ENCODE measurements at places on chromosomes 2 and 18.

DNA sequence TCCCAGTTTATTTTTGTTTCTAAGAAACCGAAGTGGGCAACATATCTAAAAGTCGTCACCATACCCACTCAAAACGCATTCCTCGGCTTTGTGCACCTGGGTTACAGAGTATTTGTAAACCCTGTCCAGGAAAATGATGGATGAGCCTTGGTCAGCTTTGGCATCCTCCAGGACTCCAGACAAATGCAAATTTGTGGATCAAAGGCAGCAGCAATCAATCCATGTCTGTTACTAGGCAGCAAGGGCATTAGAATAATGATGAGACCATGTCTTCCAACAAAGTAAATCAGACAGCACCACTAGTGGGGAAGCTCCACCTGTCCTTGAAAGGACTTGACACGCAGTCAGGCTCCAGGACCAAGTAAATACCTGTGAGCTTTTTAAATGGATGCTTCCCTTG is 672.6 kb upstream of the GYPC start:
- no peak for DNase-seq

DNA sequence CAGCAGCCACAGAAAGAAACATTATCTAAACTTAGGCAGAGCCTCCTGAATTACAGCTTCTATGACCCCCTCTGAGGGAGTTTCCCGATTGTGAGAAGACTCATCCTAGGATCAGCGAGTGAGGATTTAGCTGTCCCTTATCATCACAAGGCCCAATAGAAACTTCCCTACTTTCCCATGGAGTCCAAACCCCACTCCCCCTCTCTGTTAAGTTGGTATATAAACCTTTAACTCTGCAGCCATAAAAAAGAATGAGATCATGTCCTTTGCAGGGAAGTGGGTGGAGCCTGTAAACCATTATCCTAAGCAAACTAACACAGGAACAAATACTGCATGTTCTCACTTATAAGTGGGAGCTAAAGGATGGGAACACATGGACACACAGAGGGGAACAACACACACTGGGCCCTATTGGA is 78.8 kb downstream of the MYL12B start:
- DNase-seq, result no peak

DNA sequence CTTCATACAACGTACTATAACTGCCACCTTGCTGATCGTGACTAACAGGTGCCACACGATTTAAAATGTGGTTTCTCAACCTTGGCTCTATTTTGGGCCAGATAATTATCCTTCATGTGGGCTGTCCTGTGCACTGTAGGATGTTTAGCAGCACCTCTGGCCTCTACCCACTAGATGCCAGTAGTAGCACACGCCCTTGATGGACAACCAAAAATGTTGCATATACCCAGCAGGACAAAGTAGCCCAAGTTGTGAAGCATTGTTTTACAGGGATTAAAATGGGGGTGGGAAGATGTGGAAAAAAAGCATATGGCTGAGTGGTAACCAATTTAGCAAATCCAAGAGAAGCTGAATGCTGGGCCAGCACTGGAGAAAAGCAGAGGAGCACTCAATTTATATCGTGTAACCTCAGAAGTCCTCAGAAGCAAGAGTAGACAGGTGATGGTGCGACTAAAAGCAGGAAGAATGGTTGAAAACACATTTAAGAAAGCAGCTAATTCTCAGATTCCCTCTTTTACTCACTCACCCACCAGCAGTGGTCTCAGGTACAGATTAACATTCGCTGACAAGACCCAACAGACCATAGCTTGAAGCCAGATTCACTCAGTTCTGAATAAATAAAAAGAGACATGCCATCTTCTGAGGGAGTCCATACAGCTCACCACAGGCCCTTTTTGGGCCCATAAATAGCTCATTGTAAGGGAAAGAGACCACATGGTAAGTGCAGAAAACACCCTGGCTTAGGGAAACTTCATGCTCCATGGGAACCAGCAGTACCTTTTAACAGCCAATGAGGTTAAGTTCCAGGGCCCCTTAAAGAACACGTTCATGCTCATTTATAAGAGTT is 50.6 kb downstream of the RAPH1 start:
- DNase-seq, result peak; percentile 48

- DNase-seq, result peak; percentile 24
Observed at GRCh38 chr18:3059272-3059671, 46.3 kb upstream of the LPIN2 start.

DNA sequence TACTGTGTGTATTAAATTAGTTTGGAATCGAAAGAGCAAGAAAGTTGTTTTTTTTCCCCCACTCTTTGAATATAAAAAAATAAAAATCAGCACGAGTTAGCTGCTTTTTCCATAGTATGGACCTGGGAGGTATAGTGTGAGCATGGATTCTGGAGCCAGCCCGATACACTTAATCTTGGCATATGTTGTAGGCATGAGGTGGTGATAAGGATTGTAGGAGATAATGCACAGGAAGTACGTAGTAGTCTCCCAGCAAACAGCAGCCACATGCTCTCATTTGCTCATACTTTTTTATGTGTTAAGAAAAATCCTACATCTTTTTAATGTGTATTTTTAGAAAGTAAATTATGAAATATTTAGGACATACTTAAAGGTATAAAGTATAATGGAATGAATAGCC is 2.1 kb upstream of the DNAJC27 start:
- DNase-seq, result no peak

GRCh38 chr18:24840051-24840450 is 379.6 kb downstream of the HRH4 start:
- no peak for DNase-seq

GRCh38 chr2:170221317-170222288 is 43.7 kb downstream of the MYO3B start:
- no peak for DNase-seq

DNA sequence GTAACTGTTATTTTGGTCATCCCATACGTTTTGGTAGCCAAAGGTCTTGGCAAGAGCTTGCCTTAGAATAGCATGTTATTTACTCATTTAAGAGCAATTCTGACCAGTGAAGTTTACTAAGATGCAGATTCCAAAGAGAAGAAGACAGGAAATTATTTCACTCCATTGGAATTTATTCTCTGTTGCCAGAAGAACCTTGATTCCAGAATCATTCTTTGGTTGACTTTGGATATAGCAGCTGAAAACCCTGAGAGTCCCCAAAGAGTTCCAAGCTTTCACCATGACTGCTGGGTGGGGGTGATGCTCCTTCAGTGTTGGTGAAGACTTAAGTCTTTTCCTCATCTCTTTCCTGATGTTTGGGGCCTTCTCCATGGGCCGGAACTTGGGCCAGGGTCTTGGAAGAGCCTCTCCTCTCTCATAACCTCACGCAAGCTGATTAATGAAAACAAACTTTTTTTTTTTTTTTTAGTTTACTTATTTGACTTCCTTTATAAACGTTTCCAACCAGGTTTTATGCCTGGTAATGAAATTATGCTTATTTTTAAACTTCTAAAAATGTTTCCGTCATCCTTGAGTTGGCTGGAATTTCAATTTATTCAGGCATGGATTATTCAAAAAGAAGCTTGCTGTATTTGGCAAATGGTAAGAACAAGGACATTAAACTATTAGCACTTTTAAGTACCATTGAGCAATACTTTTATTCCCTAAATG is 192.0 kb downstream of the MTX2 start:
- DNase-seq, result no peak

All from inflammatory macrophage (primary cell).